Activated CD8-positive, alpha-beta T cell treated with anti-CD3 and anti-CD28 coated beads for 36 hours (primary cell): ENCODE measurements at places on chromosomes 12 and 14. TPM values are rescaled to one million over a fixed set of nuclear protein-coding genes. Genes with fewer than 3 reads are reported as not detected.
A peak's percentile ranks its signal among the peaks of the same experiment; 100 is the strongest.

- no peak for DNase-seq
These were observed 124.1 kb downstream of the SSPN start for GRCh38 chr12:26319511-26319910.

DNA sequence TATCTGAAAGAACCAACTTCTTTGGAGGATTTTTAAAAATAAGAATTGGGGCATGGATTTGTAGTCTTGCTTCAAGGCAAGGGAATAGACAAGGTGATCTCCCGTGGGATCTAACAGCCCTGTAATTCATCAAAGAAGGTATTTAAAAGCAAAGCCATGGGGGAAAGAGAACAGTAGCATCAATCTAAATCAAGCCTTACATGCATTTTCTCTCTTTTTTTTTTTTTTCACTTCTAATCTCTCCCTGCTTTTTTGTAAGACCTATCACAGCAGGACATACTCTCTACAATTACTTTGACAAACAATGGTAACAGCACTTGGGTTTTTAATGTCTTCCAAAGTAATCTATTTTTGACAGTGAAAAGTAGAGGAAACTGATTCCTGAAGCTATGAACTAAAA is 367.9 kb downstream of the PAWR start:
- DNase-seq: no peak

DNA sequence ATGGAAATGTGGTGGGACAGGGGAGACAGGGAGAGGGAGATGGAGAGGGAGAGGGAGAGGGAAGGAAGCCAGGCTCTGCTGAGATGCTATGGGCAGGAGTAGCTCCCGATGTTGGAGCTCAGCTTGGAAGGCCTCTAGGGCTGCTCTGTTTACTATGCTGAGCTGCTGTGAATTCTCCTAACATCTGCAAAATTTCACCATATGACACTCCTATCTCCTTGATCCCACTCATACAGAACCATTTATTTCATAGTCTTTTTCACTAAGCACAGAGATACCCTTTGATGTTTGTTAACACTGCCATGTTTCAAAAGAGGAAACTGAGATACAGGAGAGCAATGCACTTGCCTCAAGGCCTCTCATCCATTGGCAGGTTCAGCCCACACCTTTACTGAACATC is 60.7 kb downstream of the C12orf75 start:
- DNase-seq: no peak

- no peak for DNase-seq
These were observed 723.7 kb upstream of the USP15 start for GRCh38 chr12:61536525-61536924.

GRCh38 chr14:22547313-22547947 is 41.6 kb downstream of the DAD1 start:
- peak; percentile 32 for DNase-seq

DNA sequence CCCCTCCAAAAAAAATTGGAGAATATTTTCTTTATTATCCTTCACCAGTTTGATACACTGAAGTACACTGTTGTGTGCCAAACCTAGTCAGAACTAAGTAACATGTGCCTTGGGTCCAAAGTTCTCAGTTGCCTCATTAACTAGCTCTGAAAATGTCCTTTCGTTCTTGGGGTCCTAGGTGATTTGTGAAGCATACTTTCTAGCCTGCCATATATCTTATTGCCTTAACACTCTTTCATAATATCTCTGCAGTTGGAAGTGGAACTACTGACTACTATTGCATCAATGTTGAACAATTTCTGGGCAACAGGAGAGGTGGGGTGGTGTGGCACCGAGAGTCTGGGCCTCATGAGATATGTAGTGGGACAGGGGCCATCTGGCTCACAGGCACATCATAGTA is 592.9 kb upstream of the FBXO33 start:
- DNase-seq: no peak

DNA sequence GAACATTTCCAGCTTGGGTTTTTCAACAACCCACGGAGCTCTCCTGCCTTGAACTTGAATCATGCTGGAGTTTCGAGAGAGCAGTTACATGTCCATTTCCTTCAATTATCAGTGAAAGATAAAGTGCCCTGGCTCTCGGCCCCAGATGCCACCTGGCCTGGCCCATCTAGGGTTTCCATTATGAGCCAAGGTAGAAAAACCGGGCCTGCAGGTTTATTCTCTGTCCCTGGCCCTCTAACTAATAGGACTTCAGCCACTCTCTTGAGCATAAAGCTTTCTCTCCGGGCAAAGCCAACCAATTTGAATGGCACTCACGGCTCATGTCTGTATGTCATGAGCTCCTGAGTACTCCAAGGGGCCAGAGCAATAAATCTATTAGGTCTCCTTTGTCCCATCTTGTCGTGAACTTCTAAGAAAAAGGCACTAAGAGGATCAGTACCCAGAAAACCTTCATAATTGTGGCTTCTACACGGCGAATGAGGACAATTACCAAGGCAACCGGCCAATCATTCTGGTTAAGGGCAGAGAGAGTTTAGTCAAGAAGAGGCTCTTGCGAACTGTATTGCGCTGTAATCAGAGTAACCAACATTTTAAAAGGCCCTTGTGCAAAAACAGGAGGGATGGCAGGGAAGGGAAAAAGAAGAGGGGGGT is 392.3 kb downstream of the MED13L start:
- DNase-seq: no peak

DNA sequence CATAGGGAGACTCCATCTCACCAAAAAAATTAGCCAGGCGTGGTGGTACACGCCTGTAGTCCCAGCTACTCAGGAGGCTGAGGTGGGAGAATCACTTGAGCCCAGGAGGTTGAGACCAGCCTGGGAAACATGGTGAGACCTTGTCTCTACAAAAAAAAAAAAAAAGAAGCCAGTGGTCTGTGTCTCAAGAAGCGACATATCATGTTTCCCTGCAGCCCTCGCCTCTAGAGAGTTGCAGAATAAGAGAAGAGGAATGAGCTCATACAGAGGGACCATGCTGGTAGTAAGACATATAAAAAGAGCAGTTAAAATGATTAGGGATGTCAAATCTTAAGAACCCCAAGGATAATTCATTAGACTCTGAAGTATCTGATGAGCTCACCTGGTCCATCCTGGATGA is 39.4 kb upstream of the BICDL1 start:
- DNase-seq: no peak

GRCh38 chr12:100706033-100706432 is 88.5 kb upstream of the ANO4 start:
- DNase-seq: no peak

DNA sequence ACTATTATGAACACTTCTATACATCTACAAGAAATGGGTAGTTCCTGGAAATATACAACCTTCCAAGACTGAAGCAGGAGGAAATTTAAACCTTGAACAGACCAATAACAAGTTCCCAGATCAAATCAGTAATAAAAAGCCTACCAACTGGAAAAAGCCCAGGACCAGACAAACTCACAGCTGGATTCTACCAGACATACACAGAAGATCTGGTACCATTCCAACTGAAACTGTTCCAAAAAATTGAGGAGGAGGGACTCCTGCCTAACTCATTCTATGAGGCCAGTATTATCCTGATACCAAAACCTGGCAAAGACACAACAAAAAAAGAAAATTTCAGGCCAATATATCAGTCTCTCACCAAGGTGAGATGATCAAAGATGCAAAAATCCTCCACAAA is 189.4 kb downstream of the RPS29 start:
- DNase-seq: no peak

The RNASE7 gene
- not detected for total RNA-seq

The NOVA1 gene
- total RNA-seq: not detected

The RDH12 gene
- total RNA-seq: not detected

The WNT1 gene
- total RNA-seq: not detected

The MIP gene
- not detected for total RNA-seq
